ENCODE measurements at places on chromosomes 5 and 9.

- peak; percentile 63 for DNase-seq
Observed at GRCh38 chr5:36944607-36945225, 68.1 kb downstream of the NIPBL start.

GRCh38 chr5:141821430-141821925 lies 56.7 kb downstream of the PCDH1 start:
- peak; percentile 96 for DNase-seq

DNA sequence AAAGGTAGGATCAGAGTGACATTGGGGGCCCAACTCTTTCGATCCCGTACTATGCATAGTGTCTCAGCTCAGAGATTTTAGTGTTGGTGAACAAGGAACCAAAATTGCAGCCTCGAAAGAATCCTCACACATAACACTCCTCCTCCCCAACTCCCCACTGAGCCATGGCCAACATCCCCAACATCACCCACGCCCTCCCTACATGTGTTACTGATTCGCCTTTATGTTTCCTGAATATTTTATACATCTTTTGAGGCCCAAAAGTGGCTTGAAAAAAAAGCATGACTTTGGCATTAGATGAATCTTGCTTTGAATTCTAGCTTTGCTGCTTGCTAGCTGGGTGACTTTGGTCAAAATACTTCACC lies 45.2 kb downstream of the PLAC8L1 start:
- no peak for DNase-seq

GRCh38 chr5:6403416-6403815 lies 25.1 kb upstream of the MED10 start:
- DNase-seq = no peak

GRCh38 chr5:134552301-134552700 lies 26.8 kb downstream of the JADE2 start:
- DNase-seq = peak; percentile 97

DNA sequence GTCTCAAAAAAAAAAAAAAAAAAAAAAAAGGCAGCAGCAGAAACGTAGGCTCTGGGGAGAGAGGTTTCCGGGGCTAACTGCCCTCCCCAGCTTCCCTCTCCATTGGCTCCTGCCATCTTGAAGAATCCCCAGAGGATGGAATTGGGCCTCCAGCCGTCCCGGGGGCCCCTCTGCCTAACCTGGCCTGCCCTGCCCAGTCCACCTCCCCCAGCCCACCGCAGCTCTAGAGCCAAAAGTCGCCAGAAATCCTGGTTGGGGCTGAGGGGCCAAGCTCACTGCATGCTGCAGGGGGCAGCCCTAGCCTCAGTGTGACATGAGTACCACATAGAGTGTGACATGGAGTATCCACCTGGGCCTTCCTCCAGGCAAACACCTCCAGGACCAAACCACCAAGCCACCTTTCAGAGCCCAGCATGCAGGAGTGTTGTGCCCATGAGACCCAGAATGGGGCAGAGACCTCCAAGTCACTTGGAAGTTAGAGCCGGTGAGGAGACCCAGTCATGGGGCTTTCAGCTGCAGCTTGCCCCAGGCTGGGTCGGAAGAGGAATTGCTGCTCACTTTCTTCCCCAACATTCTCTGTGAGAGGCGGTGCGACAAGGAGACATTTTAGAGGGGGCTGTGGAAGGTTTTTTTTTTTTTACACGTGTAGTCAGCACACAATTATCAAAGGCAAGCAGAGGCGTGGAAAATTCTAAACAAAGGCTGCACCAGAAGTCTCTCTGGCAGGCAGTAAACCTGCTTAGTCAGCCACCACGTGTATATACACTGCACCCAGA lies 17.6 kb downstream of the CD74 start:
- no peak for DNase-seq

DNA sequence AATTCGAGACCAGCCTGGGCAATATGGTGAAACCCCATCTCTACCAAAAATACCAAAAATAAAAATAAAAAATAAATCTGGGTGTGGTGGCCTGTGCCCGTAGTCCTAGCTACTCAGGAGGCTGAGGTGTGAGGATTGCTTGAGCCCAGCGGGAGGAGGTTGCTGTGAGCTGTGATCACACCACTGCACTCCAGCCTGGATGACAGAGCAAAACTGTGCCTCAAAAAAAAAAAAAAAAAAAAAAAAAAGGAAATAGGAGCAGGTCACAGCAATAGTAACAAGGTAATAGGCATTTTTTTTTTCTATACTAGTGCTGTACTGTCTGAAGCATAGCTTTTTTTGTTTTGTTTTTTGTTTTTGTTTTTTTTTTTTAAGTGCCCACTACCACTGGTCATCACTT lies 5.8 kb downstream of the LRRC70 start:
- DNase-seq = no peak

DNA sequence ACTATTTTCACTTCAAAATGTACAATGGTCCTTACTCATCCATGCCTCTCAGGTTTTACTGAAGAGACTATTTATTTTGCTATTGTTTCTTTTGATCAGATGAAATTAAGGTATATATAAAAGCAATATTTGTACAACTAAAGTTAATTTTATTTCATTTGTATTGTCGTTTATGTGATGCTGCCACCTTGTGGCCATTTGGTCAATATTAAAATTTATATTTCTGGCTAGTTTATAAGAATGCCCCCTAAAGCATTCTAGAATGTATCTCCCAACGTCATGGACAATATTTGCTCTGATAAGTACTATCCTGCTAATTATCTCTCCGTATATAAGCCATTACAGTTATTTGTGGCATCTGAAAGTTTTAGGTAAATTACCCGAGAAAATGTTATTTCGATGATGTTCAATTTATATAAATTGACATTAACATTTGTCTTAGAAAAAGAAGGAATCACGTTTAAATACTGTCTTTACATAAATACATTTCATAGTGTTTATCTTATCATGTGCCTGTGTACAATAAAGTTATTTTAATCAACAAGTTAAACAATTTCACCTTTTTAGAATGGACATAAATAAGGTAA lies 680.0 kb downstream of the TAF11L14 start:
- peak; percentile 45 for DNase-seq

DNA sequence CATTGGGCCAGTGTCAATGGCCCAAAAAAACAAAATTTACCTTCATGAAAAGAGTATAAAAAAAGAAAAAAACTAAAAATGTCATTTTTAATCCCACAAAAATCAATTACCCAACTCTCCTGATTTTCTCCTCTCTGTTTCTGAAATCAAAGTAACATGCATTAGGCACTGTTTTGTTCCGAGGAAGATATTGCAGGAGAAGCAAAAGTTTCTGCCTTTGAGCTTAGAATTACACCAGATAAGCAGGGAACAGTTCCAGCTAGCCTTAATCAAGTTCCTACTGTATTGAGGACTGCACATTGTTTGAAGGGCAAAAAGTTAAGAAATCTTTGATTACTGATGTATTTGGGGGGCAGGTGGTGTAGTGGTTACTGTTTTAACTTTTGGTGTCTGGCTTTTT lies 1.1 kb upstream of the PRKAA1 start:
- peak; percentile 54 for DNase-seq

DNA sequence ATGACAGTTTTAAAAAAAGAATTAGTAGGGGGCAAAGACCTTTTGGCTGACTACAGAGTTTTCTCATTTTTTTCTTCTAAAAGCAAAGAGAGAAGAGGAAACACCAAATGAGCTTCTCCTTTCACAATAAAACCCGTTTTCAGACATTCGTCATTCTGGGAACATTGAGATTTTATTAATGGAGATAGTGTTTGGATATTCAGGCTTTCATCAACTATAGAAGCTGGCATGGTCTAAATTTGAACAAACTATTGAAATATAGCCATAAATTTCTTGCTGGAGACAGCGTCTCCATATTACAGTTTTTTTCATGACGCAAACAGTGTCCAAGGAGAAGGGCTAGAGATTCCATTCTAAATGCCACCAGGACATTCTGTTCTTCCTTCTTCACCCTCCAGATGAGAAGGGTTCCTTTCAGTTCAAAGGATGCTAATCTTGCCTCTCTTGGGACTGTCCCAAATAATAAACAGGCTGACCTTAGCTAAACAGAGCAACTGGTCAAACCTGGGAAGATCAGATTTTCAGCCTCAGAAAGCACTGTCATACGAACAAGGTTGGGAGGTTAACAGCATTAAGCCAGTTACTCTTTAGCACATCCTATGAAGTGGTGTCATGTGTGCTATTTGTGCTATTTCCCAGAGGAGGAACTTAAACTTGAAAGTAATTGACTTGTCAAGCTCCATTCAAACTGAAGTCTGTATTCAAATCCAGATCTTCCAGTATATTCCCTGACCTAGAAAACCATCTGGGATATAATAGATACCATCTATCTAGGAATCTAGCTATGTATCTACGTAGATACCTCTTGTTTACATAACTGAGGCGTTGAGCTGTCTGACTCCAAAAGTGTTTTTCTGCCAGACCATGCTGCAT lies 125.6 kb downstream of the LPAR1 start:
- DNase-seq = peak; percentile 82

DNA sequence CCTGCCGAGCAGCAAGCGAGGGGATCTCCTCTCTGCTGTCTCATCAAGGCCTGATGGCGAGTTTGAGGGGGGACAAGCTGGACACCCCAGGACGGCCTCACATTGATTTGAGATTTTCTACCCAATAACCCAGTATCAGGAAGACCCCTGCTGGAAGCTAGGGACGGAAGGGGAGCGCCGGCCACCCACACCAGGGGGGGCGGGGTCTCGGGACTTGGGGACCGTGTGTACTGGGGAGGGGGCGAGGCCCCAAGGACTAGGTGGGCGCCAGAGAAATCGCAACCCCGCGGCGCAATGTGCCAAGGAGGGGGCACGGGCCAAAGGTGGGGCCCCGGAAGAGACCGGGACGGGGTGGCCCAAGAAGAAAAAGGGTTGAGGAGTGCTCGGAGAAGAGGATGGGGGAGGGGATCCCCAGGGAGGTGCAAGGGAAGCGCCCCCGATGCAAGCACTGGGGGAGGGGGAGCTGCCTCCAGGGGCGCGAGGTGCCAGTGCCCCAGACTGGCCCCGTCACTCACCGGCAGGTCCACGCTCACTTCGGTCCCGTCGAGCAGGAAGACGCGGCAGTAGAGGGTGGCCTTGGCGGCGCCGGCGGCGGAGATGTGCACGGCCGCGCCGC lies 1.1 kb downstream of the EPB41L4B start:
- DNase-seq = no peak

GRCh38 chr9:104896131-104896530 lies 31.8 kb downstream of the ABCA1 start:
- DNase-seq = peak; percentile 23

GRCh38 chr9:110129425-110129824 lies 78.5 kb downstream of the C9orf152 start:
- no peak for DNase-seq

DNA sequence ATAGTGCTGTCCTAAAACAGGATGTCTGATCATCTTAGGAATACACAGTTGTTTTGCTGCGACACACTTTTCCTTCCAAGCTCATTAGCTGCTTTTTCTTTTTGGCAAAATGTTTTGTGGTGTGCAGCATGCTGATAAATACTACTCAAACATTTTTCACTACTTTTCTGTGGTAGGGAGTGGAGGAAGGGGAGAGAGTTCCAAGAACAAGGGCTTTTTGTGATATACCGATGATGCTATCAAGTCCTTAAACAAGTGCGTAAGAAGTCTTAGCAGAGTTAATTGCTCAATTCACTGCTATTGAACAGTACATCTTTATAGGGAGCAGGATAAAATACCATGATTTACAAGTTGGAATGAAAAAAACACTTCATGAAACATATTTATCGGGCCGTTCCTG lies 23.6 kb upstream of the TEK start:
- DNase-seq = no peak

DNA sequence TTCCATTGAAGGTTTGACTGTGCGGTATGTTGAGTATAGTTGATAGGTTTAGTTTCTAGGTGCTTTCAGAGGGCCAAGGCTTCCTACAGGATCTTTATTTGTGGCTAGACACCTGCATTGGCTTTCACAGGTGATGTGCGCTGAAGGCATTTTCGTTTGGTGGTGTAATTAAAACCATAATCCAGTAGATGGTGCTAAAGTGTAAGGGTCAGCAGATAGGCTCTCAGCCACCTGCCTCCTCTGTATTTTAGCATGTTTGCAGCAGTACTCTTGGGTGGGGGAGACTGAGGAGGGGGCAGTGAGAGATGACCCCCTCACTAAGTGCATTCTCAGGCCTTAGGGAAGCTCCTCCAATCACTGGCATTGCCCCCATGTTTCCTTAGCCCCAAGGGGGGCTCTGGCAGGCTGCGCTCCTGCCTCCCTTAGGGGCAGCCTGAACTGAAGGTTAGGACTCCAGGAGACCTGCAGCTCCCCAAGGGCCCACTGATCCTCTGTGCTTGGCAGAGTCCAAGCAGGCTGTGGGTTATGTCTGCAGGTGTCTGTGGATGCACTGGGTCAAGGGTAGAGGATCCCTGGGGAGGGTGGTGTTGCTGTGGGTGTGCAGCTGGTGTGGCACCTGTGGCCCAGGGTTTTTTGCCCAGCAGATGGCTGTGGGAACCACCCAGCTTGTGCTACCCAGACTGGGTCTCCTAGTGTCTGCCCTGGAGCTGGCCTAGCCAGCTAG lies 23.4 kb downstream of the CDK20 start:
- DNase-seq = peak; percentile 7

GRCh38 chr9:105132606-105133005 lies 111.8 kb upstream of the SLC44A1 start:
- DNase-seq = peak; percentile 97

DNA sequence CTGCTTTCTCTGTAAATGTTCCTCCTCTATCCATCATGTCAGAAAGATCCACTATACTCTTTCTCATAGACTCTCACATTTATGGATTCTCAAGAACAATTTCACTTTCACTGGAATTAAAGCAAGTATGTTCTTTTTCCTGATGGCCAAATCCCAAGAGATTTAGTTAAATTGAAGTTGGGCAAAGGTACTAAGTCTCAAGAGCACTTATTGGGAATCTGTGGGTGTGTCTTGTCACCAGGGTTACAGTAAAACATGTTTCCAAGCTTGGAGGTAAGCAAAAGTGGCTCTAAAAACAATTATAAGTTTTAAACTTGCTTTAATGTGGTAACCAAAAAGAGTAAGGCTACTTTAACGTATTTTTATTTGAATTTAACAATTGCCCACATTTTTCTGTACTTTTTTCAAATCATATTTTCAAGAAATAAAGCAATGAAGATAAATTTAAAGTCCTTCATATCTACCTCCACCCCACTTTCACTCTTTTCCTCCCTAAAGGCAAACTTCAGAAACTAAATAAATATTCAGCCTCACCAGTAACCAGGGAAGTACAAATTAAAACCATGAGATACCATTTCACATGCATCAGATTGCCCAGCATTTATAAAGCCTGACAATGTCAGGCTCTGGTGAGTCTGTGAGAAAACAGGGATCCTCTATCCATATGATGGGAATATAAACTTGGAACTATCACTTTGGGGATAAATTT lies 387.4 kb downstream of the CETN3 start:
- DNase-seq = no peak

- DNase-seq = no peak
Observed at GRCh38 chr5:64599226-64599625, 91.1 kb upstream of the SHISAL2B start.

All from fibroblast of lung (primary cell).